Fibroblast of skin of abdomen (primary cell): ENCODE measurements at places on chromosomes 5 and 9.

GRCh38 chr5:60487885-60488442 lies 212.0 kb downstream of the DEPDC1B start:
- peak; percentile 67 for DNase-seq

- DNase-seq, result no peak
These were observed 49.9 kb downstream of the JMY start for GRCh38 chr5:79285833-79286232.

DNA sequence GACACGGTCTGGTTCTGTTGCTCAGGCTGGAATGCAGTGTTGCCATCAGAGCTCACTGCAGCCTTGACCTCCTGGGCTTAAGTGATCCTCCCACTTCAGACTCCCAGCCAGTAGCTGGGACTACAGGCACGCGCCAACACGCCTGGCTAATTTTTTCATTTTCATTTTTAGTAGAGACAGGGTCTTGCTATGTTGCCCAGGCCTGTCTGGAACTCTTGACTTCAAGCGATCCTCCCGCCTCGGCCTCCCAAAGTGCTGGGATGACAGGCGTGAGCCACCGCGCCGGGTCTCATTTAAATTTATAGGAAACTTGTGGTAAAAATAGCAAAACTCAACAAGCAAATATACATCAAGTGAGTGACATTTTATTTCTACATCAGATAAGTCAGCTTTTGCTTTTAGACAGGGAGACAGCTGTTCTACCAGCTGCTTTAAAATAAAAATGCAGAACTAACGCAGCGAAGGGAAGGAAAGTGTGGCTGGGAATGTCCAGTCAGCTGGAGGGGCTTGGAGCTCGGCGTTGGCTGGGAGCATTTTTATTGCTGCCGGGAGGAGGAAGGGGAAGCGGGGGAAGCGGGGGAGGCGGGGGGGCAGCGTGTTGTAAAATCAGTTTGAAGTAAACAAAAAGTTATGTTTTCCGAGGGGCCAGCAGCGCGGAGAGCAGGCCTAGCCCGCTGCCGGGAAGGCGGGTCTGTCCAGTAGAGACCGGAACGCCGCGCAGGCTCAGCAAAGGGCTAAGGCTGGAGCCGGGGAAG lies 707 bp upstream of the ZFYVE16 start:
- DNase-seq, result no peak

DNA sequence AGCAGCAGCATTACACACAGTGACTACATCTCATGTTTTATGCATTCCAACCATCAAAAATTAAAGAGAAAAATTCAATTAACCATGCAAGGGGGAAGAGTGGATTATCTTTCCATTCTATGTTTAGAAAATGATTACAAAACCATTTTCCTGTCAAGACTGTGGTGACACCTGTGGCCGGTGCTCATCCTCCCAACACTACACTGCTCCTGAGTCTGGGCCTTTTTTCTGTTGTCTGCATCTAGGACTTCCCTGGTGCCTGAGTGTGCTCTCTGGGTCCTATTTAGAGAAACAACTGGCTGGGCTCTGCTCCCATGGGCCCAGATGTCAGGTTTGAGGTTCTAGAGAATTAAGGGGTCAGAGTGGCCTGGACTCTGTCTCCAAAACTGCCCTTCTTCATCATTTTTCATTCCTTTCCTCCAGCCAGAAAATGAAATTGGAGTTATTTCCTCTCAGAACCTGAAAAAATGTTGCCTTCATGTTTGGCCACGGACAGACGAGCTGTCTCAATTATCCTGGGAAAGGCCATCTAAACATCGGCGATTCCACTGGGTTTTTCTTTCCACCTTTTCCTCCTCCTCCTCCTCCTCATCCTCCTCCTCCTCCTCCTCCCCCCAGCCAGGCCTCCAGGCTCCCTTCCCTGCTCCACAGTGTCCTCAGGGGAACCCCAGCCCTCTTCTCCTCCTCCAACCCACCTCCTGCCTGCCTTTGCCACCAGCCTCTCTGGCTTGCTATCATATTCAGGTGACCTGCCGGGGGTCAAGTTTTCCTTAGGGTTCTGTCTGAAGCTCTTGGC lies 11.4 kb upstream of the ARSI start:
- DNase-seq, result no peak

DNA sequence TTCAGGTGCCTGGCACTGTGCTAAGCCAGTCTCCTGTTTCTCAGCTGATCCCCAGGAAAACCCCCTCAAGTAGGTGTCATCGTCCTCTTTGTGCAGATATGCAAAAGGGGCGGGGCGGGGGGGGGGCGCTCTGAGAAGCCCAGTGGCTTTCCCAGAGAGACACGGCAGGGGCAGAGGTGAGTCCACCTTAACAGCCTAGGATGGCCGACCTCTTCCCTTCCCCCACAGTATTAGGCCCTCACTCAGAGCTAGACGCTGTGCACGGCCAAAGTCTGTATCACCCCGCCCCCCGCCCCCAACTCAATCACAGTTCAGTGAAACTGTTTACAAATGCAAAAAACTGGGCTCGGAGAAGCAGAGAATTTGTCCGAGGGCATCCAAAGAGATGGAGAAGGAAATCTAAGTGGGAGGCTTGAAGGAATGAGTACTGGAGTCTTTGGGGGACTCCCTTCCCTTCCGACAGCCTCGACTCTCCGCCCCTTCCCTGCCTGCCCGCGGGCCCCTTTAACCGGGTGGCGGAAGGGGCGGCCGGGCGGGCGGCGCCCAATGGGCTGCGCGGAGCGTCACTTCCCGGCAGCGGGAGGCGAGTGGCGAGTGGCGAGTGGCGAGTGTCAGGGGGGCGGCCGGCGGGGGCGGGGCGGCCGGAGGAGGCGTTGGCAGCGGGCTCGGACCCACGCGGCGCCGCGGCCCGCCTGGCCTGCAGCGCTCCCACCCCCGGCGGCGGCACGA lies at the start of gene ERGIC1:
ERGIC1 (plus strand) TSS at position 566 of the 729 bp plus-strand sequence; CDS start at position 729, 163 bp downstream.
- DNase-seq, result peak; percentile 83

DNA sequence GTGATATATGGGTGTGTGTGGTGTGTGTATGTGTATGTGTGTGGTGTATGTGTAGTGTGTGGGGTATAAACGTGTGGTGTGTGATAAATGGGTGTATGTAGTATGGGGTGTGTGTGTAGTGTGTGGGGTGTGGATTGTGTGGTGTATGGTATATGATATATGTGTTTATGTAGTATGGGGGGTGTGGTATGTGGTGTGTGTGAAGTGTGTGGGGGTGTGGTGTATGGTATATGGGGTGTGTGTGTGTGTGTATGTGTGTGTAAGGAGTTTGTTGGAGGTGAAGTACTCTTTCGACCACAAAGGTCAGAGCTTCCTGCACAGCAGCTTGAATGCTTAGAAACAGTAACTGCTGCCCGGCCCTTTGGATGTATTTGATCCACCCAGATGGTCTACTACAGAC lies 145.2 kb upstream of the IQGAP2 start:
- DNase-seq, result no peak
